ENCODE measurements at places on chromosomes 2 and 18. TPM values are rescaled to one million over a fixed set of nuclear protein-coding genes. Genes with fewer than 3 reads are reported as not detected.

Gene INHBB
- polyA plus RNA-seq, result not detected

Gene REG1B
- polyA plus RNA-seq, result not detected

Gene CWC22
- polyA plus RNA-seq, result 34.5 TPM

Gene FBXO48
- 2.5 TPM for polyA plus RNA-seq

Gene RAMP1
- polyA plus RNA-seq, result 5.0 TPM

- no peak for DNase-seq
These were observed 338.7 kb downstream of the CDH2 start for GRCh38 chr18:27838225-27838624.

GRCh38 chr2:199261239-199261638, 196.5 kb downstream of the SATB2 start:
- DNase-seq, result no peak

DNA sequence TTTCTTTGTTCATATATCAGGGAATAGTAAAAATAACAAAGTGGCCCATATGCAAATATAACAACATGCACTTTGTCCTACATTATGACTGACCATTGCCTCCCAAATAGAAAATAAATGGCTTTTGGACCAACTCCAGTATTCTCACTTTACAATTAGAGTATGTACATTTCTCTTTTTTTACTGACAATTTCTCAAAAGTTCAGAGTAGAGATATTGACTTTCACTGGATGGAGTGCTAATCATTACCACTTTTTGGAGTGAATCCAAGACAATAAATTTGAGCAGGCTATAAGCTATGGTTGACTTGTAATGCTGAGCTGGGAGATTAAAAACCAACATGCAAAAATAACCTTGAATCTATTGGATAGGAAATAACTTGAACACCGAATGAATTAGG, 987.4 kb downstream of the SUCLG1 start:
- DNase-seq, result peak; percentile 52

DNA sequence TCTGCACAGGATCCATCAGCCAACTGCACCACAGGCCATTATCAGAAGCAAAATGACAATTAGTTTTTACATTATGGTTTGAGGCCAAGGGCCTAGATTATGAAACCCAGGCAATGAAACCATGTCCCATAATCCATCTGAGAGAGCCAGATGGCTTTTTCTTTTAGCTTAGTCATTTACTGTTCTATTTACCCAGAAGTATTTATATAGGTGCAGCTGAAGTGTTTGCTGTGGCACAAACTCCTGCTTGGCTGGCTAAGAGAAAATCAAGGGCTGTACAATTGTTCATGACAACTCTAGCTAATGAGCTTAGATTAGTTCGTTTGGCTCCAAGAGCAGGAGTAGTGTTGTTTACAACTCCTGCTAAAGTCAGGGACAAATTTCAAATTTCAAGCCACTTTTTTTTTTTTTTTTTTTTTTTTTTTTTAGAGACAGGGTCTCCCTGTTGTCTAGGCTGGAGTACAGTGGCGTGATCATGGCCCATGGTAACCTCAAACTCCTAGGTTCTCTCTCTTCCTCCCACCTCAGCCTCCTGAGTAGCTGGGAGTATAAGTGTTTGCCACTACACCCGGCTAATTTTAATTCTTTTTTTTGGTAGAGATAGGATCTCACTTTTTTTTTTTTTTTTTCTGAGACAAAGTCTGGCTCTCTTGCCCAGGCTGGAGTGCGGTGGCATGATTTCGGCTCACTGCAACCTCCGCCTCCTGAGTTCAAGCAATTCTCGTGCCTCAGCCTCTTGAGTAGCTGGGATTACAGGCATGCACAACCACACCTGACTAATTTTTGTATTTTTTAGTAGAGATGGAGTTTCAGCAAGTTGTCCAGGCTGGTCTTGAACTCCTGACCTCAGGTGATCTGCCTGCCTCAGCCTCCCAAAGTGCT, 18.4 kb upstream of the REV1 start:
- no peak for DNase-seq

- no peak for DNase-seq
These were observed 43.6 kb downstream of the MRPS5 start for GRCh38 chr2:95077861-95078603.

DNA sequence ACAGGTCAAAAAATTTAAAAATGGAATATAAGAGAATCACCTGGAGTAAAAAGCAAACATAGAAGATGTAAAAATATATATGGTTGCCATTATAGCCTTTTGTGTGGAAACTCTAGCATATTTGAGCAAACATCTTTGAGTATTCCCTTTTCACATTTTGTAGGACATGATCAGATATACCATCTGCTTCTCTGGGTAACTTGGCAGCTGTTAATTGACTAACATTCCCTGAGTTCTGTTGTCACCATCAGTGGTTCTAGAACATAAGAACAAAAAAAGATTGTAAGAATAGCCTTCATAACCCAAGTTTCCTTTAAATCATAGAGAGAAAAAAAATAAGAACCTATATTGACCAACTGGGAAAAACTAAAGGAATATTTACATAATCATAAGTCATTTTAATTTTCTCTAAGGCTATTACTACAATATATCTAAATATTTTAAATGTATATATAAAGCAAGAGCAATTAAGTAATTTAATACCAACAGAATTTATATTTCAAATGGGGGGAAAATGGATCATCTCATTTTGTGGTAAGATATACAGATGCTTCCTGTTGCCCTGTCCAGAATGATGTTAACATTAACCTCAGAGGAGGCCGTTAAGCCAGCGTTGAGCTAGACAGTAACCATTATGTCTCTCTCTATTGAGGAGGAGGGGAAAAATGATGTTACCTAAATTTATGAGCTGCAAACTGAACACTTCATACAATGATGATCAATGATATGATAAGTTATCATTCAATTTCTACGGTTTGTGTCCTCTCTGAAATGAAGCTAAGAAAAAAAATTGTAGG, 9.8 kb upstream of the INO80D start:
- no peak for DNase-seq

DNA sequence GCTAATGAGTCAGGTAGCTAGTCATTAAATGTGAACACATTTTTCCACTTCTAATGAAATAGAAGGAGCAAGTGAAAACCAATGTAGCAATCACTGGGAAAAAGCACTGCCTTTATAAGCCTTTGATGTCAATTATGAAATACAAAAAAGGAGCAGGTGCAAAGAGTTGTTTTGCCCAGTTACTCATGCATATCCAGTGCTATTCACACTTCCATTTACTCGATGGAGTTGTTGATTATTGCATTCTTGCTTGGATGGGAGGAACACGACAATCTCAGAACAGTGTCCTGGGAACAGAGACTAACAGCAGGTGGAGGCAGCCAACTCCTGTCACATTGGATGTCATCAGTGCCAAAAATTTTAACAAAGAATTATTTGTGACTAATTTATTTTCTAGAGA, 372.5 kb downstream of the CBLN2 start:
- no peak for DNase-seq

DNA sequence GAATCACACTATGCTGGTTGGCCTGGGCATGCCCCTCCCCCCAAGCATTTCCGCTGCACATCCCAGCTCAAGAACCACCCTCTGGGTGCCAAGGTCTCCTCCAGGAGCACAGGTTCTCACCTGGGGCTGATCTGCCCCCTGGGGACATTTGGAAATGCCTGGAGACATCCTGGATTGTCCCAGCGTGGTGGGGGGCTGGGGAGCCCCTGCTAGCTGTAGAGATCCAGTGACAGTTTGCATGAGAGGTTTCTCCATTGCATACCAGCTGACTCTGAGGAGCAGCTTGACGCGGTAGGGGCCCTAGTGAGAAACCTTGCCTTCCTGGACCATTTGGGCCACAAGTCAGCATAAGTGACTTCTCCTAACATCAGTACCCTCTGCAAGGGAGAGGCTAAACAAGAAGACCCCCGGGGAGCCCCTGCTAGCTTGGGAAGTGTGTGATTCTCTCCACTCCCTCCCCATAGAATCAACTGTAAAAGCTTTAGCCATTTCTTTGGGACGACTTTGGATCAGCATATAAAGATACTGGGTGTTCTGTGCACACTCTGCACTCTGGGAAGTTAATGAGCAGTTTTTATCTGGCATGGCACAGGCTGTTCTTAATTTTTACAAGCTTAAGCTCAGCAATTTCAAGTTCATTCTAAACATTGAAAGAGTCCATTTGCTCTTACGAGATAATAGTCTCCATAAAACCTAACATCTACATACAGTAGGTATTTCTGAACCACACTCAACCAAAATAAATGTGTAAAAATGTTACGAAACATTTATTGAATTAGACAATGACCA, 94.1 kb downstream of the GBX2 start:
- no peak for DNase-seq

DNA sequence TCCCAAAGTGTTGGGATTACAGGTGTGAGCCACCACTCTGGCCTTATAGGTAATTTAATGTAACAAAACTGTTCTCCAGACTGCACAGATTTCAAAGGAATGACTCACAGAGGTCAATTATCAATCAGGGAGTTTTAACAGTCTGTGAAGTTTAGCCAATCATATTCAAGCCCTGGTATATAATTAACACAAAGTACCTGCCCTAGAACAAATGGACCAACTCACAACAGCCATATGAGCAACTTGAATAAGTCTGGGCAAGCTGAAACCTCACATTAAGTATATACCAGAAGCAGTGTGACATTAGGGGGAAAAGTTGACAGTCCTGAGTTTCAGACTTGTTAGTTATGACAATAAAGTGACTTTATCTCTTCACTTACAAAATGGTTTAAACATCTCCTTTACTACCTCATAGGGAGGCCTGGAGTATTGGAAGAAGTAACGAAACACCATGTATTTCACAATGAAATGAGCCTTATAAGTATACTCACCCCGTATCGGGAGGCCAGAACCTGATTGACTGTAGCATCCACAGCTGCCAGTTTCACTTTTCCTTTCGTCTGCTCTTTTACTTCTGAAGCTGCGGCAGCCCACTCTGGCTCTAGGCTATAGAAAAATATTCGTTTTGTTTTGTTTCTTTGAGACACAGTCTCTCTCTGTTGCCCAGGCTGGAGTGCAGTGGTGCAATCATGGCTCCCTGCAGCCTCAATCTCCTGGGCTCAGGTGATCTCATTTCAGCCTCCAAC, 22.2 kb downstream of the PDIA6 start:
- DNase-seq, result no peak

GRCh38 chr2:20378891-20379519, 28.4 kb upstream of the PUM2 start:
- peak; percentile 74 for DNase-seq

DNA sequence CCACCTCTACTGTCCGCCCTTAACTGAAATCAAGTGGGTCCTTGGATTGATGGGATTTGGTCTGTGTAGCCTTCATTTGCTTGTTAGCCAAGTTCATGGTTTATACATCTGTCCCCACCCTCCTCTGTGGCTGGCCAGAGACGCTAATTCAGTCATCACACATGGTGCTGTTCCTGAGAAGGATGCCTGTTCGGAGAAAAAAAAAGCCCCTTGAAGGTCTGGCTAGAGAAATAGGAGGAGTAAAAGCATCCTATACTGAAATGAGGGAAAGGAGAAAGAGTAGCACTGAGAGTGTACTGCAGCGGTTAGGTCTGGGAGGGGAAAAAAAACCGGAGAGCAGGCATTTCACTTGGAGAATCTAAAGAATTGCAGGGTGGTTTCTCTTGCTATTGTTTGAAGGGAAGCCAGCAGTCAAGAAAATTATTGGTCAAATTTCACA, 180.6 kb upstream of the EPAS1 start:
- no peak for DNase-seq

- DNase-seq, result no peak
These were observed 292.8 kb downstream of the INSIG2 start for GRCh38 chr2:118380915-118381653.
